CD8-positive, alpha-beta memory T cell (primary cell): ENCODE measurements at places on chromosomes 3 and 15.

- DNase-seq = no peak
Observed at GRCh38 chr3:193775421-193776077, 182.5 kb downstream of the OPA1 start.

DNA sequence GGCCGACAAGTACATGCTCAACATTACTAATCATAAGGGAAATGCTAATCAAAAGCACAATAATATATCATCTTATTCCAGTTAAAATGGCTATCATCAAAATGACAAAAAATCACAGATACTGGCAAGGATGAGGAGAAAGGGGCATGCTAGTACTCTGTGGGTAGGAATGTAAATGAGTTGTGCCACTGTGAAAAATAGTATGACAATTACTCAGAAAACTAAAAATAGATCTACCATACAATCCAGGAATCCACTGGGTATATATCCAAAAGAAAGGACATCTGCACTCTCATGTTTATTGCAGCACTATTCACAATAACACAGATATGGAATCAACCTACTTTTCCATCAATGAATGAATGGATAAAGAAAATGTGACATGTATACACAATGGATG lies 1256.5 kb downstream of the SI start:
- DNase-seq = no peak

- DNase-seq = no peak
Observed at GRCh38 chr3:112739252-112739965, 98.5 kb upstream of the CCDC80 start.

GRCh38 chr3:49902511-49903345 lies 945 bp downstream of the MST1R start:
- no peak for DNase-seq

DNA sequence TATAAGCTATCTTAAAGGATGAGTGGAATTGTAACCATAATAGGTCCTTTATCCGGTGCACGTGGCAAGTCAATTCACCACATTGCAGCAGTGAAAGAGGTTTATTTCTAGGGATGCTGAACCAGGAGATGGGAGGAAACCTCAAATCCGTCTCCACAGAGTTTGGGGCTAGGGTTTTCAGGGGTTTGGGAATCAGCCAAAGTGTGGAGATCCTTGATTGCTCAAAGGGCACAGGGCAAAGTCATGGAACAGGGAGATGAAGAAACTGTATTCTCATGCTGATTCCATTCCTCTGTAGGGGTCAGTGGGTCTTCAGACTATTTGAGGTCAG lies 7.2 kb upstream of the RAF1 start:
- DNase-seq = no peak
